ENCODE measurements at places on chromosomes 6 and 20.
A peak's percentile ranks its signal among the peaks of the same experiment; 100 is the strongest.

GRCh38 chr20:19828232-19828631 is 70.2 kb downstream of the RIN2 start:
- no peak for DNase-seq

DNA sequence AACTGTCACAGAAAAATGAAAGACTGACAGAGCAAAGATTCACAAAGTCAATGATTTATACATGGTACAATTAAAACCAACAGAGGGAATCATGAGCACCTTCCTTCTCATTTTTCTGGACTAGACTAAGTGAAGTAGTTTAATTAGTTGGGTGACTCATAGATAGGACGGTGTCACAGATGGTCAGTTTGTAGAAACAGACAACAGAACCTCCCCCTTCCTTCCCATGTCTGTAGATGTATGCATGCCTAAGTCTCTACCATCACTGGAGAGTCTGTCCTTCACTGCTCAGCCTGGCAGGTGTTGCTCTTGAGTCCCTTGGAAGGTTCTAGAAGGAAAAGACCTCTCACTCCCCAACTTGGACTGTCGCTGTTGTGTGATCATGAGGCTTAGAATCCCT is 75.4 kb upstream of the EEF1E1 start:
- no peak for DNase-seq

DNA sequence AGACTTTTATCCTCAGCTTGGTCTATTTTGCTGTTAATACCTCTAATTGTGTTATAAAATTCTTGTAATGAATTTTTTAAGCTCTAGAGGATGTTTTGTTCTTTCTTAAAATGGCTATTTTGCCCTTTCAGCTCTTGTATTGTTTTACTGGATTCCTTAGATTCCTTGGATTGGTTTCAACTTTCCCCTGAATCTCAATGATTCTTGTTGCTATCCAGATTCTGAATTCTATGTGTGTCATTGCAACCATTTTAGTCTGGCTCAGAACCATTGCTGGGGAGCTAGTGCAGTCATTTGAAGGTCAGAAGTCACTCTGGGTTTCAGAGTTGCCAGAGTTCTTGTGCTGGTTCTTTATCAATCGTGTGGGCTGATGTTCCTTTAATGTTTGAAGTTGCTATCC is 37.1 kb downstream of the OTOR start:
- DNase-seq, result peak; percentile 19

GRCh38 chr20:61925555-61926252 is 140.0 kb downstream of the TAF4 start:
- no peak for DNase-seq

DNA sequence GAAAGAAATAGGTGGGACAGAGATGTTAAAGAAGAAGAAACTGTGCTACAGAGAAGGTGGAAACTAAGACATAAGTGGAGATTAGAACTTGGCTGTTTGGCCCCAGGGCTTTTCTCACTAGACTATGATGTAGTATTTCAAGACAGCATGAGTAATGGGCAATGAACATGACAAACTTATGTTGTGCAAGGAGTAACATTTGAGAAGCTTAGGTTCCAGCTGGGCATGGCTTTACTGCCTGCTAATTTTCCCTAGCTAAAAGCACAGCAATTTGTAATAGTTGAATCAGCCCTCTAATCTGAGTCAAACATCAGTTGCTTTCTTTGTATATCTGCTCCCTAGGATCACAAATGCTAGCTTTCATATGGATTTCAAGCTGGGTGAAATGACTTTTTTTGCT is 294.3 kb upstream of the BMP2 start:
- DNase-seq, result no peak

DNA sequence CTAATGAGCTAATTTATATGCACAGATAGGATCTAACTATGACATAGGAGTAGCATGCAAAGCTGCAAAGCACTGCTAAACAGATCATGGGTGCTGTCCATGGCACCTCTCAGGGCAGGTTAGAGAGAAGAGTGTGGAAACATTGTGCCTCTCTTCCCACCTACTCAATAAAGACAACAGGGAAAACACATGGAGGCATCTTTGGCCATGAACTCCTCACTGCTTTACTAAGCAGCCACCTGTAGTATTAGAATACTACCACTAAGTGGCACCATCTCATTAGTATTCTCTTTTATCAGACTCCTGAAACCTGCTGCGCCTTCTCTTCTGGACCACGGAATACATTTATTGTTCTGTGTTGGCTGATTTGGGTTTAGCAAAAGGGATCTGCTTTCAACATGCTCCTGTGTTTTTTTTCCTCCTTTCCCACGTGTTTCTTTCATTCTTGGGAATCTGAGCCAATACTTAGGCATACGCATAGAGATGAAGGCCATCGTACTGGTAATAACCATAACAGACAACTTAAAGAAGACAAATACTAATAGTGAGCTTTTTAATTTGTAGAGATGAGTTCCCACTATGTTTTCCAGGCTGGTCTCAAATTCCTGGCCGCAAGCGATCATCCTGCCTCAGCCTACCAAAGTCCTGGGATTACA is 9.4 kb upstream of the HDDC2 start:
- peak; percentile 36 for DNase-seq

GRCh38 chr6:152540381-152540780 is 96.8 kb downstream of the SYNE1 start:
- no peak for DNase-seq

DNA sequence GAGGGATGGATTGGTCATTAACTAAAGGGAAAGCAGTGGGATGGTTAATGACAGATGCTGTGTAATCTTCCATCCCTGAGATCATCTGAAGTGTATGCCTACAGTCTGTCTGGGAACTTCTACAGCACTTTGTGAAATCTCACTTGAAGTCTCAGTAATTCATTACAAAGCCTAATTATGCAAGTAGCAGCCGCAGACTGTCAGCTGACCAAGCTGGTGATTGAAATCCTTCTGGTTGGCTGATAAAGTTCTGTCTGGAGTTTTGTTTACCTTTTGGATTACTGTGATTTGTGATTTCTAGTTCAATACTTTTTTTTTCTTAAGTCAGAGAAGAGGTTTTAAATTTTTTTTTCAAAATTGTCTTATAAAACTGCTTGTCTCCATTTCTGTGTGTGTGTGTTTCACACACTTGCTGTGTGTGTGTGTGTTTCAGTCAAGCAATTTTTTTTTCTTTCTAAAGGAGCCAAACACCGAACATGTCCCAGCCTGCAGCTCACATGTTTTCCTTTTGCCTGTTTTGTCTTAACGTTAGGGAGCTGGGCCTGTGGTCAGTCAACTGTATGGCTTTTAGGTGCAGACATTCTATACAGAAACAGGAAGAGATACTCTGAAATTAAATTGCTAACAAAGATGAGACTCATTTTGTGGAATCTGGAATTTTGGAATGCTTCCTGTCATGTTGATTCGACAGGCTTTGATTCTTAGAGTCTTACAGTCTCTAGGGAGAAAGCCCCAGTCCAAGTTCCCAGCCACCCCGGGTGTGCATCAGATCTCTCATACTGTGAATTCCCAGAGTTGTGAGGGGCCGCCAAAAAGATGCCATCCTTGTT is 28.5 kb upstream of the ADGRF4 start:
- no peak for DNase-seq

- no peak for DNase-seq
Measured at GRCh38 chr20:40938020-40938419, 90.6 kb upstream of the TOP1 start.

GRCh38 chr6:101403216-101403945 is 9.9 kb downstream of the GRIK2 start:
- DNase-seq, result no peak

DNA sequence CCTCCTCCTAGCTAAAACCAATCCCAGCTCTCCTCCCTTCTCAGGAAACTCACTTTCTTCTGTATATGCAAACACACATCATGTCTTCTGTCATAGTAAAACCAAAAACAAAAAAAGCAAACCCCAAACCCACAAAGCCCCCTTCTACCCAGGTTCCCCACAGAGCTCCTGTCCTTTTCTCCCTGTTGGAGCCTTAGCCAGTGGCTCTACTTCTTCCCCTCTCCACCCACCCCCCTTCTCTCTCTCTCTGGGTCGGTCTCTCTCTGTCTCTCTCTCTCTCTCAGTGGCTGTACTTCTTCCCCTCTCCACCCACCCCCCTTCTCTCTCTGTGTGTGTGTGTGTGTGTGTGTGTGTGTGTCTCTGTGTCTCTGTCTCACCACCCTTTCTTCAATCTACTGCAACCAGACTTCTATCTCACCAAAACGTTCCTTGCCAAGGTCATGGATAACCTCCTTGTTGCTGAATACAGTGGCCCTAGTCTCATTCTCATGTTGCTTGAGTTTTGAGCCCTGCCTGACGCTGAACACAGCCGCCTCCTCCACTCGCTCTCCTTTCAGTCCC is 8.7 kb upstream of the OSER1 start:
- no peak for DNase-seq

DNA sequence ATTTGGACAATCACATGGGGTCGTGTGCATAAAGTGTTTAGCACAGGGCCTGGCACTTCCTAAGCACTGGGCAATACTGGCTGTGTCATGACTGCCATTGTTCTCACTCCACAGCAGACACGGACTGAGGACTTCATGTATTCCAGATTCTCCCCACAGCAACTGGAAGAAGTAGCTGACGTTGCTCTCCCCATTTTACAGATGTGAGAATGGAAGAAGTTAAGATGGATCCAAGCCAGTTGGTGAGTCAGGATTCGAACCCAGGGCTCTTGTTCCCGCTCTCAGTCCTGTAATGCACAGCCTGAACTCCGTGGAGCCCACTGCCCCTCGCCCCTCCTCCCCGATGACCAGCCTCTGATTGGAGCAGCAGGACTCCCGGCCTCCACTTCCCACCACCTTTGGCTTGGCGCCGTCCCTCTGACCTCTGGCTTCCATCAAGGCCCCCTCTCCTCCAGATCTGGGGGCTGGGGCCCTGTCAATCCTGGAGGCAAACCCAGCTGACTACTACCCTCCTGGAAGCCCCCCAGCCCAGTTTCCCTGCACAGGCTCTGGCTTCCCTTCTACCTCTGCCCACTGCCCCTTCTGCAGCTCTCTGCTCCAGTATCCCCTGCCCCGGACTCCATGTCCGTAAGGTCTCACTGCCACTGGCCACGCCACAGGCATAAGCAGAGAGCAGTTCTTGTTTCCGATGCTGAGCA is 12.7 kb downstream of the NOL4L start:
- DNase-seq, result peak; percentile 61

DNA sequence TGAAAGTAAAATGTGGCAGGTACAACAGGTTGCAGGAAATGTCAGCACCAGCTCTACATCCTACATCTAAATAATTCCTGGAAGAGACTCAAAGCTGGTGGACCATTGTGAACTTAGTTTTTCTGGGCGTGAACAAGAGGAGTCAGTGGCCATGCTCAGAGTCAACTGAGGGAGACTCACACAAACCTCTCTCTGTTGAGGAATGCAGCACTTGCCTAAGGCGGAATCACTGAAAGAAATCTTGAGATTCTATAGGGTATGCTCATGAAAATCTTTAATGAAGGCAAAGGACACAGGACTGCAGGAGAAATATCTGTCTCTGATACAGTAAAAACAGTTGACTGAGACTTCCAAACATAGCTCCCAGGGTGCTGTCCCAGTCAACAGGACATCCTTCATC is 22.5 kb downstream of the SLC17A4 start:
- no peak for DNase-seq

GRCh38 chr6:168469521-168469920 is 28.5 kb downstream of the SMOC2 start:
- DNase-seq, result peak; percentile 51

- no peak for DNase-seq
Measured at GRCh38 chr20:17611290-17611539, 41.3 kb downstream of the DSTN start.

- DNase-seq, result no peak
Measured at GRCh38 chr6:24900917-24901697, 34.7 kb downstream of the RIPOR2 start.

DNA sequence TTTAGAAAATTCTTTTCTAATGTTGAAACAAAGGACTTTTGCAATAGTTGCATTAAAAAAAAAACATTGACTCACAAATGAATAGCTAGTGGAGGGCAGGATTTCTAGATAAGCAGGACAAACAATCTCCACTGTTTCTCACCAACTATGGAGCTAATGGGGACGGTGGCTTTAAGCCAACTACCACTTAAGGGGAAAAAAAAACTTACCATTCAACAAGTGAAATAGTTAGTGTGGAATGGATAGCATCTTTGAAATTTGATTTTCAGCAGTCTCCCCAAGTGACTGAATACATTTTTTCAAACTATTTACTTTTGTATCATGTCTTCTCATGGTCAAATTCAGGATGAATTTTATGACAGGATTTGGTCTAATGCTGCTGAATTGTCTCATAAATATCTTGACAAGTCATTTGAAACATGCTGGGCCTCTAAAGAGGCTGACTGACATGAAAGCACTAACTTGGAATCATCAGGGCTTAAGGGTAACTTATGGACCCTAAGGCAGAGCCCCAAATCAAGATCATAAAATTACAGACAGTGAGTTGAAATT is 100.5 kb downstream of the EYA4 start:
- no peak for DNase-seq

- DNase-seq, result no peak
Measured at GRCh38 chr6:105739764-105740163, 336.9 kb upstream of the PREP start.

DNA sequence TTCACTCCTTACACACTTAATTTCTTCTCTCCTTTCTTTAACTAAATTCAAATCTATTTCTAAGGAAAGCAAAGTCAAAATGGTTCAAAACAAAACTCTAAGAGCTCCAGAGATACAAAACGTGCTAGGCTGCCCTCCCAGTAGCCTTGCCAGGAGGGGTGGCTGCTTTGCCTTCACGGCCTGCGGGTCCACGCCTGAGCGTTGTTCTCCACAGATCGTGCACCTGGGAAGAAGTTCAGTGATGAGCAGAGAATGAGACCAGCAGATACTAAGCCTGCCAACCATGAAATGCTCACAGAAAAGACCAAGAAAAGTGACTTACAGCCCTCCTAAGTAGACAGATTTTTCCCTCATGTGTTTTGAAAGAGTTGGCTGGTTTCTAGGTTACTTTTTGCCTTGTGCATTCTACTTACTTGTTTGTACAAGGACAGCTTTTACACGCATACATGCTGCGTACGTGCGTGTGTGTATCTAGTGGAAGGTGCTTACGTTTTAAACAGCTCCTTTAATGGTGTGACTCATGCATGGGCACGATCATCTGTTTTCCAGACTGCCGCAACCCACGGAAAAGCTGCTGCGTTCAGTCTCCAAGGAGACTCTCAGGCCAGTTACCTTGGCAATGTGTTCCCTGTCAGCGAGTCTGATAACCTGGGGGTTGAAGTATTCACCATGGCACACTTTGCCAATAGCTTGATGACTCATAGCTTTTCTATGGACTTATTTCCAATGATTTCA is 32.4 kb upstream of the PBOV1 start:
- DNase-seq, result peak; percentile 44
